ENCODE measurements at places on chromosomes 16 and 17.

GRCh38 chr16:88790312-88791211 is 5.5 kb upstream of the PIEZO1 start:
- DNase-seq: peak; percentile 63

DNA sequence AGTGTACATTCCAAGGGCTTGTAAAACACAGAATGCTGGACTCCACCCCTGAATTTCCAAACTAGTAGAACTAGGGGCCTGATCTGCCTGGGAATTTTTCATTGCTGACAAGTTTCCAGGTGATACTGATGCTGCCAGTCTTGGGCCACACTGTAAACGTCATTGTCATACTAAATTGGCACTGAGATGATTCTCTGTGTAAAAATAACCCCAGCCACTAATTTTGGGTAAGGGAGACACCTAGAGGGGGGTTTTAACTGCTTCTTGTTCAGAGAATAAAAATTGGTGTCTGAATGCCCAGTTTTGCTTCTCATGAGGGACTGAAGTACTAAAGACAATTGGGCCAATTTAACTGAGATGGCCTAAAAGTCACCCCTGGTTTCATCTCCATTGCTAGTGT is 5.0 kb upstream of the CDH13 start:
- DNase-seq: no peak

GRCh38 chr16:58499615-58500351 is at the start of gene NDRG4:
Gene NDRG4 (plus strand): TSS chr16:58500143. CDS start chr16:58500249, 106 bp downstream.
- DNase-seq: peak; percentile 75

- no peak for DNase-seq
Observed at GRCh38 chr16:30929167-30929566, 5.8 kb downstream of the FBXL19 start.

DNA sequence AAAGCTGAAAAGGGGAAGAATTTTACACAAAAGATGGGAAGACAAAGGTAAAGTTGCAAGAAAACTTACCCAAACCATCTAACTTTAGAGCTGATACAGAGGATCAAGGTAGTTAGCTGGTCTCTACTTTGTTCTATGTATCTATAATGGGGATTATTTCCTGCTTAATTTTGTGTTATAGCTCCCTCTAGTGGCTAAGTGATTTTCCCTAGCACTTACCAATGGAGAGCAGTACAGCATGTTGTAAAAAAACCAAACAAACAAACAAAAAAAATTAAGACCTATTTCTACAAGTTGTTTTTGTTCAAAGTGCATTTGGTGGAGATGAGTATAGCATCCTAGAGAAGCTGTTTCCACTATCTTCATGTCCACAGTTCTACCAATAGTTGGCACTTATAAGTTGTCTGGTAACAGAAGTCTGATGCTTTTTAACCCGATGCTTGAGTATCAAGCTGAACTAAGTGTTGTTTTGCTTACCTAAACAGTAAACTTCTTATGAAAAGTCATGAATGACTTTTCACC is 7.5 kb downstream of the SRSF1 start:
- peak; percentile 36 for DNase-seq

DNA sequence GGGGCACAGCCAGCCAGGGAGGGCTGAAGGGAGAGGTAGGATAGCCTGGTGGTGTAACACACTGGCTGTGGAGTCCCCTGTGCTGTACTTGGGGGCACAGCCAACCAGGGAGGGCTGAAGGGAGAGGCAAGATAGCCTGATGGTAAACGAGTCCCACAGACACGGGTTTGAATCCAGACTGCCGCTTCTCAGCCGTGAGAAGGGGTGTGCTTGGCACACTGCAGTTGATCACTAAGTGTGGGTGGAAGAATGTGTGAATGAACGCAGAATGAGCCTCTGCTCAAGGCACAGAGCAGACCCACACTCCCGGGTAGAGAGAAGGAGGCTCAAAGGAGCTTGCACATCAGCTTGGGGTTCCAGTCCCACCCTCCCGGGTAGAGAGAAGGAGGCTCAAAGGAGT is 71.4 kb downstream of the TIMM22 start:
- no peak for DNase-seq

DNA sequence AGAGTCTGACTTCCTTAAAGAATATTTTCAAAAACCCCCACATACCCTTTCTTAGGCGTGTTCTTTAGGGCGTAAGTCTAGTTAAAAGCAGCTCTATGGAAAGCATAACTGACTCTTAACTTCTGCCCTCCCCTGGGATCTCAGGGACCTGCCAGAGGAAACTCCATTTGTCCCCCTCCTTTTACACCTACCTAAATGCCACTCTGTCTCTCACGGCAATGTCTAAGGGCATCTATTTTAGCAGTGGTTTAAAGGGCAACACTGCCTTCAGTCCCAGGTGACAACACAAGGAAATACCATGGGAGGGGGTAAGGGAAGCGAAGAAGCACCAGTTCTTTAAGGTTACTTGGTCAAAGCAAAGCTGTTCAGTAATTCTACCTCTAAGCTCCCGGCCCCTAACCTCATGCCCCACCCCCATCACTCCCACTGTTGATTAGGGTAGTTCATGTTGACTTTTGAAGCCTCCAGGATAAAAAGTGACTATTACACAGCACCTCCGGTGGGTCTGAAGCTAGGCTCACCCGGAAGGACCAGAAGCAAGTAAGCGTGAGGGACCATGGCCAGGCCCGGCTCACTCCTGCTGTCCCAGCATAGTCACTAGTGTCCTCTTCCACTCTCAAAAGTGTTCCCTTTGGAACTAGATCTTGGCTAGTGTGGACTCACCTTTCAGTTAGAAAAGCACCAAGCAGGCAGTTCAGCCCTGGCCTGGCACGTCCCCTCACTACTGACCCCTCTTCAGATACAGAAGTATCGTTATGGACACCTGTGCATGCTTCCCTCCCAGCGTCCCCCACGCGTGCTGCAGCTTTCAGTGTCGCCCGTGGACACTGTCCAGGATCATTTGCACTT is 47.1 kb downstream of the CYTH1 start:
- no peak for DNase-seq
